ENCODE measurements at places on chromosomes 4 and X. TPM values are rescaled to one million over a fixed set of nuclear protein-coding genes. Genes with fewer than 3 reads are reported as not detected.

GRCh38 chr4:70954032-70954431, 39.4 kb upstream of the DCK start:
- no peak for DNase-seq

- no peak for DNase-seq
Observed at GRCh38 chr4:1797861-1798579, 4.9 kb downstream of the FGFR3 start.

- DNase-seq: no peak
Observed at GRCh38 chr4:142690406-142691163, 155.5 kb downstream of the INPP4B start.

DNA sequence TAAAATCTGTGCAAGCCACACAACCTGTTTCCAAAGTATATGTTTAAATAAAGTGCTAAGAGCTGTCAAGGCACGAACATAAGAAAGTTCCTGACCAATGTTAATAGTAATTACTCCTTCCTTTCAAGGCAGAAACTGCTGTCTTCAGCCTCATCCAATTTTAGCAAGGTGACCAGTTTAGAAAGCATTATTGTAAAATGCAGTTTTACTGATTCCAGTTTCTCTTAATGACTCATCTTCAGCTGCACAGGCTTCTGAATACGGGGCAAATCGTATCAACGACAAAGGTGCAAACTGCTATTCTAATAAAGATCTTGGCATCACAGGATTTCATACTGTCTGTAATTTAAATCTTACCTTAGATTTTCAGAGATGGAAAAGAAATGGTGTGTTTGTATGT, 87.5 kb downstream of the PPP3CA start:
- no peak for DNase-seq

DNA sequence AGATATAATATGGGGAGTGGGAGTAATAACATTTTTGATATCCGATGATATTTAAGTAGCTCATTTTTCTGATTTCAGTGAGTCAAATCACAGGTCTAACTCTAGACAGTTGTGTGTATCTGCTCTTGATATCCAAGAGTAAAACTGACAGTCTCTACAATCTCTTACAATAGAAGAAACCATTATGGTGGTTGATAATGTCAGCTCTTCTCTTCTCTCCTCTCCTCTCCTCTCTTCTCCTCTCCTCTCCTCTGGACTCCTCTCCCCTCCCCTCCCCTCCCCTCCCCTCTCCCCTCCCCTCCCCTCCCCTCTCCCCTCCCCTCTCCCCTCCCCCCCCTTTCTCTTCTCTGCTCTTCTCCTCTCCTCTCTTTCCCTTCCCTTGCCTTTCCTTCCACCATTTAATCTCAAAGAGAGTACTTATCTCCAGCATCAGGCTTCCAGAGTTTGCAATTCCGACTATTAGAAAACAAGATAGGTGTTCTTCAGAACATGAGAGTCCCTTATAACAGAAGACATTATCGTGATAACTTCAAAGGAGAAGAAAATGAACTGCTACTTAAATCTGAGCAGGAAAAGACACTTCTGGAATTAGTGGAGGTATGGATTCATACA, 6.2 kb downstream of the TDO2 start:
- DNase-seq: no peak

GRCh38 chr4:156981262-156981769, 9.7 kb upstream of the PDGFC start:
- DNase-seq: no peak

DNA sequence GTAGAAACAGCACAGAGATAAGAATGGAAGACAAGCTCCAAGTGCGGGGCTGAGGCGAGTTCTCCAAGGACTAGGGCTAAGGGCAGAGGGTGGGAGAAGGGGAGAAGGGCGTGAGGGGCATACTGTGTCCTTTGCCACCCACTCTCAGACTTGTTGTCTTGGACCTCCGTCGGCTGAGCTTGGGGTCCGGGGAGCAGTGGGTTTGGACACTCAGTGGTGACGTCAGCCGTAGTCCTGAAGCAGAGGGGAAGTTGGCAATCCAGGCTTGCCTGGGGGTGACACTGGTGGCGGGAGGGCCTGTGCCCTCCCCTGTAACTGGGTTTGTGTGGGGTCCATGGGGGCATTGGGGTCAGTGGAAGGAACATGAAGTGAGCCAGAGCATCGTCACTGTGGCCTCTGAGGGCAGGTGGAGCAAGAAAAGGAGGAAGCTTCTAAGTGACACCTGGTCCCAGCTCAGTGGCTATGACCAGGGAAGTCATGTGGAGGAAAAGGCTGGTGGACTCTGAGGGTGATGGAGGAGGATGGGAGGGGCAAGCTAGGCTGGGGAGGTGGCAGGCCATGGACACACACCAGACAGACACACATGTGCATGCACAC, 17.6 kb downstream of the CD99 start:
- no peak for DNase-seq

GRCh38 chr4:116500225-116500624, 585.2 kb downstream of the TRAM1L1 start:
- no peak for DNase-seq

GRCh38 chrX:63525491-63525890, 174.4 kb upstream of the SPIN4 start:
- no peak for DNase-seq

- DNase-seq: no peak
Observed at GRCh38 chr4:157961229-157961990, 211.4 kb downstream of the GASK1B start.

DNA sequence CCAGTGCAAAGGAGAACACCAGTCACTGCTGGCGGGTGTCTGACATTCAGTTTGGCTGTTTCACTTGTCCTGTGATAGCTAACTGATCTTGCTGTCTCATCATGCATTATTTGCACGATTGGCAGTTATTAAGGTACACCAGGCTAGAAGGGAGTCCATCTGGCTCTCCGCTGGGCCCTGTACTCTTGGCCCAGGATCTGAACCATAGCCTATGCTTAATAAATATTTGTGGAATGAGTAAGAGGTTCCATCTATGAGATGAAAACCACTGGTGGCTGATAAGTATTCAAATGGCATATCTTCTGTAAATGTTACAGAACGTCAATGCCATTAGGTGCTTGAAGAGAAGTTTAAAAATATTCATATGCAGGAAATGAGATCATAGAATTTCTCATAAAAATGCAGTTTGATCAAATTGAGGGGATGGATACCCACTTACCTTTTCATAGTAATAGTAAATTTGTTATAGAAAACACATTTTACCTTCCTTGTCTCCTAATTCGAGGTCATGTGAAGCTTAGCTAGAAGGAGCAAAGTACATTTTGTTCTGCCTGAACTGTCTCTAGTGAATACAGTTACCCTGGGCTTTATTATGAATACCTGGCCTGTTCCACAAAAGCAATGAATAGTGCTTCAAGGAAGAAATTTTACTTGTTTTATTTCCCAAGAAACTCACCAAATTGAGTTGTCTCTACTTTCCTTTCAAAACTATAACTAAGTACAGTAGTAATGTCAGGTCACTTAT, 213.5 kb downstream of the CBR4 start:
- DNase-seq: no peak

DNA sequence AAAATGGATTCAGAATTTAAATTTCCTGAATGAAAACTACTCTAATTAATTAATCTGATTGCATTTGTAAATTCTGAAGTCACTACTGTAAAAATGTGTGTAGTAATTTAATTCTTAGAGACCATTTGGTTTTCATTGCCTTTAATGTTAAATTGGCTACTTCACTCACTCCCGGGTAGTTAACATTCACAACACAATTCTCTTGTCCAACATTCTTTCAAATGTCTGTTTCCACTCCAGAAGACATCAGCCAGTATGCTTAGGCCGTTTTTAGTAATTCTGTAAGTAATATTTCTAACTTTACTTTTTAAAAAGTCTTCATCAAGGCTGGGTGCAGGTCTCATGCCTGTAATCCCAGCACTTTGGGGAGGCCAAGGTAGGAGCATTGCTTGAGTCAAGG, 21.3 kb upstream of the USP46 start:
- DNase-seq: no peak

DNA sequence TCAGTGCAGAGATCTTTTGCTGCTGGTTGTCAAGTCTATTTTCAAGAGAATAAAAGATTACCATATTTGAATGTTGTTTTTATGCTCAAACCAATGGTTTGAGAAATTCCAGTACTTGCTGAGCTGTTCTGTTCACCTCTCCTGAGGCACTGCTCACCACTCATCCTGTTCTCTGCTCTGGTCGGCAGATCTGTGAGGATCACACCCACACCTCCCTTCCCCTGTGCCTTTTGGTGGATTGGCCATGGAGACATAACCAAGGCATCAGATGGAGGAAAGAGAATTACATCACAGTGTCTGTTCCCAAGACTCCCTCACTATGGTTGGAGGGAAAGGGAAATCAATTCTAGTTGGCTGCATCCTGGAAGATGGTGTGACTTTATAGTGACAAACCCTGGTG, 391.6 kb downstream of the ARHGAP24 start:
- no peak for DNase-seq

GRCh38 chr4:139628184-139629012, 37.2 kb upstream of the MGST2 start:
- DNase-seq: no peak

DNA sequence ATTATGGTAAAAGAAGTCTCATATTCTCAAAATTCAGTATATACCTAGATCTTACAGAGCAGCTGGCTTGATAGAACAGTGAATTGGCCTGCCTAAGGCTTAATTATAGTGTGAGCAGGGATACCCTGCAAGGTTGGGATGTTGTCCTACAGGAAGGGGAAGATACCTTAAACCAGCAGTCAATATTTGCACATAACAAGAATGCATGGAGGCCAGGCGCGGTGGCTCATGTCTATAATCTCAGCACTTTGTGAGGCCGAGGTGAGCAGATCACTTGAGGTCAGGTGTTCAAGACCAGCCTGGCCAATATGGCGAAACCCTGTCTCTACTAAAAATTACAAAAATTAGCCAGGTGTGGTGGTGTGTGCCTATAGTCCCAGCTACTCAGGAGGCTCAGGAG, 58.7 kb upstream of the ABCG2 start:
- DNase-seq: no peak

GRCh38 chr4:156635051-156635450, 336.5 kb downstream of the PDGFC start:
- no peak for DNase-seq

- no peak for DNase-seq
Observed at GRCh38 chrX:133639726-133640125, 224.4 kb upstream of the GPC4 start.

- DNase-seq: no peak
Observed at GRCh38 chr4:54268151-54268550, 39.1 kb downstream of the PDGFRA start.

Gene CXCL1
- total RNA-seq: not detected

Gene KDR
- 0.12 TPM for total RNA-seq

Gene L1CAM
- 133 TPM for total RNA-seq

Gene ANK2
- 55.6 TPM for total RNA-seq

Gene ERCC6L
- total RNA-seq: 13.3 TPM

Gene ETNPPL
- 0.23 TPM for total RNA-seq

Gene KLB
- not detected for total RNA-seq

Gene DUSP9
- total RNA-seq: 1.7 TPM

Gene ODAPH
- total RNA-seq: not detected

All from neural crest cell (in vitro differentiated cells).